ENCODE measurements at places on chromosomes 12 and 14.

DNA sequence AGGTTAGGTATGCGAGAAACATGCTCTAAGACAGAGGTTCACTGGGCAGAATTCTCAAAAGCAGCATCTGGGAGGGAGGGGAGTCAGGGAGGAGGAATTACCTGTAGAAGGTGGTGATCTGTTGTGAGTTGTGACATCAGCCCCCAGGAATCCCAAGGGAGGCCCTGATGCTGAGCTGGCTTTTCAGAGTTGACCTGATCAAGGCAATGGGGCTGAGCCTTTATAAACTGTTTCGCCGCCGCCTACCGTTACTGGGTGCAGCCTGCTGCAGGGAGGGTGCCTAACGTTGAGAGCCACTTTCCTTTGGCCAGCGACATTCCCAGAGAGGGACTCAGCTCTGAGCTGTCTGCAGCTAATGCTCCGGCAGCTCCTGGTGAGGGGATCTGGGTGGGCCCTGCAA, 257.9 kb upstream of the TMEM132C start:
- DNase-seq, result no peak

DNA sequence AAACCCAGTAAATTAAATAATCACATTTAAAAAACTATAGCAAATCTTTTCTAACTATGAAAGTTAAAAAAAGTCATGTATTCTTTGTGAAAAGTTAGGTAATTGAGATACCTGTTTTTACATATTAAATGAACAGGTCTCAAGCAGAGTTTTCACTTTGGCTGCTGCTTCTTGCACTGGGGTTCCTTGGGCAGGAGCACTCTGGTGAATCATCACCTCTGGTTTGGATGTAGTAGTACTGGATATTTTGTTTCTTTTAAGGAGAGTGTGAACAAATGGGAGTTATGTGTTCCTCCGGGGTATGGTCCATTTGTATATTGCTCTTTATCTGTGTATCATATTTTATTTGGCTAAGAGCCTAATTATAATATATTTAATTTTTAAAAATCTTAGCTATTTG, 82.7 kb downstream of the FUT8 start:
- no peak for DNase-seq

DNA sequence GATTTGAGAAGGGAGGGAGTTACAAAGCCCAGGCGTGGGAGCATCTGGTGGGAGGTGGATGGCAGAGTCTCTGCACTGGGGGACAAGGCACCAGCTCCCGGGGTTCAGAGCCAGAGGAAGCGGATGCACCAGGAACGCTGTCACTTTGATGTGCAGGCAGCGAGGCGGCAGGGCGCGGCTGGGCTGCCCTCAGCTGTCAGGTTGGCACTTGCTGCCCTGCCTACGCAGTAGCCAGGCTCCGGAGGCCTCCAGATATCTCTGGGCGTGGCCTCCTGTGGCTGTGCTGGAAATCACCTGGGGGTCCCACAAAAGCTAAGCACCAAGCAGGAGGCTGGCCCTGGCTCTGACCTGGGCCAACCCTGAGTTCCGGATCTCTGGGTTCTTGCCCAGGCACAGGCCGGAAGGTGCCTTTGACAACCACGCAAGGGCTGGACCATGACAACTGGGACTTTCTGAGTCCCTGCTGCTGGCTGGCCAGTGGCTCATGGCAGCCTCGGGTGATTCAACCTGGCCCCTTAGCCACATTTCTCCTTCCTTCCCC, 62.1 kb upstream of the MAP1LC3B2 start:
- DNase-seq, result no peak

DNA sequence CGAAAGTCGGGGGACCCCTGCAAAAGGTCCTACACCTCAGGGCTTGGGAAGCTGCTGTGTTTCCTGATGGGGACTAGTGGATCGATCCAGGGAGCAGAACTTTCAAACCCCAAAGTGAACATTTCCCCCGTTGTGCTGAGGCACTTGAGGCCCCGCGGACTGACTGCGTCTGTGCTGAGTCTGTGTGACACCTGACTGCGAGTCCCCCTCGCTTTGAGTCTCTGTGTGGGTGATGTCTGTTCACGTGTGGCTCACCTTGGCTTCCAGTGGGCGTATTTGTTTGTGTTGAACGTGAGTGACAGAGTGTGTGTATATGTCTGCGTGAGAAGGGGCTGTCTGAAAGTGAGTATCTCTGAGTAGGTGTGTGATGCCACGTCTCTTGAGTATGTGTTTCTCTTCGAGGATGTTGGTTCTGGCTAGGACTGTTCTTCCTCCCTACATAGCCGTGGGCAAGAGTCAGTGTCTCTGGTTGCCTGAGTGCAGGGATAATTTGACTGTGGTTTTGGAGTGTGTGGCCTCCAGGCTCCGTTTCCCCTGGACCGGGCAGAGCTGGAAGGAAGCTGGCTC, 1.3 kb downstream of the TEAD4 start:
- DNase-seq, result no peak

DNA sequence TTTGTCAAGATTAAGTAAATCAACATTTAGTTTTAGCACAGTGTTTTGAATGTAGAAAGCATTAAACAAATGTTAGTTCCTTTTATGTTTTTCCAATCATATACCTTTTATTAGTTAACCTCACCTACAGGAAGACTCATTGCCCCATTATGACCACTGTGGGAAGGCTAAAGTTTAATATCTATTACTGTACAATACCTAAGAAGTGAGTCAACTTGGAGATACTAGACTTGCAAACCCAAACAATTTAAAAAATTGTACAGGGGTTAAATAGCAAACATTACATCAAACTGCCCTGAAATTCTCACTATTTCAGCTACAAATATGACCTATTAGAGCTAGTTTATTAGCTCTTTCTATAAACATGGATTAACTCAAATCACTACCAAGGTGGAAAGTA, 8.6 kb upstream of the G2E3 start:
- no peak for DNase-seq

- no peak for DNase-seq
Observed at GRCh38 chr14:35897616-35898111, 71.5 kb downstream of the BRMS1L start.

DNA sequence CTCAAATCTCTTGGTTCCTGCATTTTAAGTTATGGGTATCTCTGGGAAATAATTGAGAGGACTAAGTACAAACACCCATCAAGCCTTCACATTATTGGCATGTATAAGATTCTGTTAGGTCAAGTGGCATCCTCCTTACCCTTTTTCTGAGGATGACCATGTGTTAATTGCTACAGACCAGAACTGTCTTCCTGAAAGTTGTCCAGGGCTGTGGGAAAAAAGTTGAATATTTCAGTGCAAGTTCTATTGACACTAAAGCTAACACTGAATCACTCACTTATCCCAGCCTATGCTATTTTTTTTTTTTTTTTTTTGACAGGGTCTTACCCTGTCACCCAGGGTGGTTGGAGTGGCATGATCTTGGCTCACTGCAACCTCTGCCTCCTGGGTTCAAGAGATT, 130.1 kb upstream of the HIF1A start:
- DNase-seq, result no peak

DNA sequence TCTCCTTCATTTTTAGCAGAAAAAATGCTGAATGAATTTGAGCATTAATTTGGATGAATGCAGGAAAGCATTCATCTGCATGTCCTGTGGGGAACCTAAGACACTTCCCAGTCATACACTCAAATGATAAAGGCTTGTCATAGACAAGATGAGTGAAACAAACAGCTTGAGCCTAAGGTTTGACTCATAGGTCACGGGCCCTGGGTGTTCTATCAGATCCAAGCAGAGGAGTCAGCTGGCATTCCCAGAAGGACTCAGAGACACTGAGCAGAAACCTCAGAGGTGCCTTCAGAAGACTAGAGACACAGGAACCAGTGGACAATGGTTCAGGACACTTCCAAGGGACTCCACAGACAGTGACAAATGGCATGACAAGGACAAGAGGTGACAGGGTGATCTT, 183.9 kb downstream of the NTF3 start:
- DNase-seq, result no peak

GRCh38 chr12:124913474-124914391, 717 bp downstream of the UBC start:
- no peak for DNase-seq

DNA sequence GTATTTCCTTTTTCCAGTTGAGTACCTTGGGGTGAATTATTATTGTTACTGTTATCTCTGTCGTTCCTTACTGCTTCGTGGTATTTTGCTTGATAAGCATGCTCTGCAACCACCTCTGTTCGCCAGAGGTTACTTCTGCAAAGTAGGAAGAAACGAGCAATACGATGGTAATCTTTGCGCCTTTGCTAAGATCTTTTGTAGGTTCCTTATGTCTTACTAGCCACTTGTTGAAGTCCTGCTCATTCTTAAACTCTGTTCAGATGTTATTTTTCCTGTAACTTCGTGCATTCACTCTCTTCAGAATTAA, 729 bp upstream of the M6PR start:
- no peak for DNase-seq

DNA sequence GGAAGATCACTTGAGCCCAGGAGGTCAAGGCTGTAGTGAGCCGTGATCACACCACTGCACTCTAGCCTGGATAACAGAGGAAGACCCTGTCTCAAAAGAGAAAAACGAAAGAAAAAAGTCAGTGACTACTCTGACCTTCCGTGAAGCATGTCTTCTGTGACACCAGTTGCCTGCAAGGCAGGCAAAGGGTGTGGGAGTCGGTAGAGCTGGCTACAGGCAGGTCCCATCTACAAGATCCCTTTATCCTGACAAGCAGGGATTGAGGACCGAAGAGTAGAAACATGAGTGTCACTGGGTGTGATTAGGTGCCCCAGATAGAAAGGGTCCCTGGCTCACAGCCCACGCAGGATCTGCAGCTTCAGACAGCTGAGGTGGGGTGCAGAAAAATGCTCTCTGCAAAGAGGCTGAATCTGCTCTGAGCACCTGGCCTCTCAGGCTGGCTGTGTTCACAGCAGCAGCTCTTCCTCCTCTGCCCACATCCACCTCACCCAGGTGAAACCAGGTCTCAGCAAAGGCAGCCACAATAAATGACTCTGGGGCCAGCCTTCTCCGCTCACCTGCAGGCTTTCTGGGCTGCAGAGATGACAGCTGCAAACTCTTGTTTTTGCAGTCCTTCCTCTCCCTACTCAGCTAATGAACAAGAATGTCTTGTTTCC, 28.6 kb upstream of the HSP90B1 start:
- DNase-seq, result no peak

DNA sequence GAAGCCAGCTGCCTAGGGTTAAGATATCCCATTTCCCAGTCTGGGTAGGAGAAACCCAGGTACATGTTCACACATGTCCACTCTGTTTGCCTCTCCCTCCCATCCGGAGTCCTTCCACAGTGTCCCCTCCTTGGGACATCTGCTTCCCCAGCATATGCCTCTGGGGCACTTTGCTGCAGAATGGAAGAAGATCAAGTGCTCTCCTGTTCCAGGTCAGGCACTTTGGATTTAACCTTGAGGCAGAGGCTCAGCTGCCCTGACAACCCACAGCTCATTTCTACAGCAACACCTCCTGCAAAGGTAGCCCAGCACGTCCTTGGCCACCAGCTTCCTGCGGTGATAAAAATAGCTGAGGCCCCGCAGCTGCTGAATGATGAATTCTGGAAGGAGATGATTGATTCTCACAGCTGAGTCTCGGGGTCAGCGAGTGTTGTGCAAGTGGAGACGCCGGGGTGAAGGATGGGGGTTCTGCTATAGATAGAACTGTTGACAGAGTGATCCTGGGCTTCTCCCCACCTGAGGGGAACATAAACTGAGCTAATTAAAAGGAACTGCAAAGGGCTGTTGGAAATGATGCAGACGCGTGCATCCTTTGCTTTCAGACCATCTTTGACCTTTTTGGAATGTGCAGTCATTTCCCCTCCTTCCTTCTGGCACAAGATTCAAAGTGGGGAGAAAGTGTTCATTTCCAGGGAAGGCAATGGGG, 145.0 kb downstream of the SLC38A6 start:
- no peak for DNase-seq

DNA sequence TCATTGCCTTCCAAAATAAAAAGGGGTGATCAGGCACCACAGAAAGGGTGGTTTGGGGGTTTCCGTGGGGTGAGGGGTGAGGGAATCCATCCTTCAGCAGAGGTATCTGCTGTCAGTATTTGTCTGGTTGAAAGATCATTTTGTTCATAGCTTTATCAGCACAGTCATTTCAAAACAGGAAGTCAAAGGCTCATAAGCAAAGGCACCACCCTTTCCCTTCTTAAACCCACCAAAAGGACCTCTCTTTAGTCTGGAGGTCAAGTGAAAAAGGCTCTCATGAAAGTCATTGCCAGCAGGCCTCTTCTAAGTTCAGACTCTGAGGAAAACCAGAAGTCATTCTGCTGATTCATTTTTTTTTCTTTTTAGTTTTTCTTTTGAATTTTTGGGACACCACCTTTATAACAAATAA, 6.2 kb downstream of the CHST11 start:
- no peak for DNase-seq

GRCh38 chr12:46530373-46531056, 157.9 kb upstream of the SLC38A2 start:
- DNase-seq, result no peak

All from COLO829 (cell line).